ENCODE measurements at places on chromosomes 16 and 17. TPM values are rescaled to one million over a fixed set of nuclear protein-coding genes. Genes with fewer than 3 reads are reported as not detected.

FOXC2 gene
- not detected for total RNA-seq

CD300E gene
- not detected for total RNA-seq

NT5M gene
- 8.1 TPM for total RNA-seq

CES5A gene
- total RNA-seq, result not detected

RAB37 gene
- 7.5 TPM for total RNA-seq

CNOT1 gene
- 270 TPM for total RNA-seq

C1QTNF1 gene
- total RNA-seq, result not detected

MIEF2 gene
- total RNA-seq, result 4.3 TPM

MYH3 gene
- 8.1 TPM for total RNA-seq

P2RX1 gene
- total RNA-seq, result 0.78 TPM

IL21R gene
- total RNA-seq, result 94.9 TPM

SLC6A2 gene
- not detected for total RNA-seq

KRTAP9-6 gene
- not detected for total RNA-seq

SPATA33 gene
- total RNA-seq, result 14.6 TPM

MAP3K3 gene
- total RNA-seq, result 26.7 TPM
